ENCODE measurements at places on chromosomes 4 and X. TPM values are rescaled to one million over a fixed set of nuclear protein-coding genes. Genes with fewer than 3 reads are reported as not detected.

TCEAL5 gene
- total RNA-seq, result not detected

IL1RAPL1 gene
- not detected for total RNA-seq

NLGN4X gene
- 9.8 TPM for total RNA-seq

RPL9 gene
- 1,737 TPM for total RNA-seq

PLAC8 gene
- 1.7 TPM for total RNA-seq

TXK gene
- total RNA-seq, result 0.54 TPM

CLDN2 gene
- total RNA-seq, result not detected

ADH5 gene
- total RNA-seq, result 304 TPM

ARX gene
- not detected for total RNA-seq

CTAG1A gene
- not detected for total RNA-seq

SATL1 gene
- total RNA-seq, result not detected

ZXDA gene
- total RNA-seq, result 7.2 TPM

PAGE2 gene
- total RNA-seq, result not detected

MAGEA11 gene
- total RNA-seq, result not detected

G6PD gene
- 80.2 TPM for total RNA-seq

MAML3 gene
- total RNA-seq, result 0.13 TPM

MAGEA10 gene
- total RNA-seq, result not detected

RPS6KA6 gene
- total RNA-seq, result 6.8 TPM

AFM gene
- total RNA-seq, result not detected

ADGRL3 gene
- not detected for total RNA-seq

PABPC4L gene
- 0.86 TPM for total RNA-seq

MXRA5 gene
- 135 TPM for total RNA-seq

TMSB15C gene
- total RNA-seq, result 2.5 TPM
